Dermis blood vessel endothelial cell (primary cell): ENCODE measurements at places on chromosomes 12 and 14. TPM values are rescaled to one million over a fixed set of nuclear protein-coding genes. Genes with fewer than 3 reads are reported as not detected.

- DNase-seq, result no peak
Observed at GRCh38 chr14:53968726-53969125, 12.1 kb upstream of the BMP4 start.

DNA sequence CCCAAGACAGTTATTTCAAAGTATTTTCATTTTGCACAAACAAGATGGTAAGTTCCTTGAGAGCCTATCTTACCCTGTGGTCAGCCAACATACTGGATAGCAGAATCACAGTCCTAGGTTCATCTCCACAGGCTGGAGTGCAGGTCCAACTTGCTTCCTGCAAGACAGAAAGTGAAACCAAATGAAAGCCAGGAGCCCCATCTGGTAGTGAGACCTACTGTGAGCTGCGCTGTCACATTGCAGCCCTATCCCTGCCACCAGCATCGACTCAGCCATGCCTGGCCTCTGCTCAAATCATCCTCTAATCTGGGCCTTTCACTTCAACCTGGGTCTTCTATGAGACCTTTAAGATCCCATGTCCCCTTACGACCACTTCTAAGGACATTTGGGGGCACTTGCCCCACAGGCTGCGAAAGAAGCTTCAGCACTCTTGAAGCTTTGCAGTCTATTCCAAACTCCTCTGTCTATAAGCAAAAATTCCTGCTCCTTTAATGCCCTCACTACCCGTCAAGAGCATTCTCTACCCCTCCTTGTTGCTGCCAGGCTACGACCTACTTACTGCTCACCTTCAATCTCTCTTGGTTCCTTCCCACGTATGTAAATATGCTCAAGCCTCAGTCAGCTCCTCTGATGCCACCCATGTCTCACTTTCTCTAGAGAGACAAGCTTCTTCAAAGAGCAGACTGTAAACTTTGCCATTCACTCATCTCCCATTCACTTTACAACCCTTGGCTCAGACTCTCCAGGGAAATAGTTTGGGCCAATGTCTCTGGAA, 55.9 kb upstream of the TSPAN11 start:
- DNase-seq, result no peak

GRCh38 chr12:124633365-124634362, 66.3 kb upstream of the NCOR2 start:
- no peak for DNase-seq

- no peak for DNase-seq
Observed at GRCh38 chr14:98909251-98909944, 362.6 kb downstream of the BCL11B start.

DNA sequence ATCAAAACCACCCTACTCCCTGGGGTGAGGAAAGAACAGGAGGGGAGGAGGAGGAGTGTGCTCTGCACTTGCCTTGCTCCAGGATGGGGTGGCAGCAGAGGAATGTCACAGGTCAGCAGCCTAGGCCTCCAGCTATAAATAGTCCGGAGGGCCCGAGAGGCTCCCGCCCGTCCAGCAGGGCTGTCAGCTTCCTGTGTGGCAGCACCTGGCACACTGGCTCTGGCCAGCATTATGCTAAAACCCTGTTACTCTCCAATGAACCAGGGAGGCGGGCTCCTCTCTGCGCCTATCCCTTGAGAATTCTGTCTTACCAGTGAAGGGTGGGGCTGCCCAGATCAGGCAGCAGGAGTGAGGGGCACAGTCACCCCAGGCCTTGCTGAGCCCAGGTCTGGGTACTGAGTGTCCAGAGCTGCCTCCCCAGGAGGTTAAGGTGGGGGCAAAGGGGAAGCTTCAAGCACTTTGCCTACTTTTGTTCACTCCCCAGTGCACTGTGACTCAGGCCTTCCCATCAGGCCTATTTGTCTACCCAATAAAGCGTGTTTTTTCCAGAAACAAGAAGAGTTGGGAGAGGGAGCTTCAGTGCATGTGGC, 1.2 kb upstream of the COX14 start:
- DNase-seq, result peak; percentile 20

GRCh38 chr14:93707475-93707874, 80.8 kb downstream of the PRIMA1 start:
- no peak for DNase-seq

DNA sequence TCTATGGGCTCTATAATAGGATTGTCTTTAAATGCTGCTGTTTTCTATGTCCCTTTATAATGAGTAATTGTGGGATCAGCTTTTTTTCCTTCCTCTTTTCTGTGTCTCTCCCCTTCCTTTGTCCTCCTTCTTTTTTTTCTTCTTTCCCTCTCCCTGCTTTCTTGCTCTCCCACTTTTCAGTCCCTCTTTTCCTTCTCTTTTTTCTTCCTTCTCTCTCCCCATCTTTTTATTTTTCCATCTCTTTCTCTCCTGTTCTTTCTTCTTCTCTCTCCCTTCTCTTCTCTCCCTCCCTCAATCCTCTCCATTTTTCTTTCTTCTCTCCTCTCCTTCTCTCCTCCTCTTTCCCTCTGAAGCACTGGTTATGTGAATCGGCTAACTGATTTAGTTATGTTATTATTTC, 62.5 kb upstream of the RD3L start:
- no peak for DNase-seq

DNA sequence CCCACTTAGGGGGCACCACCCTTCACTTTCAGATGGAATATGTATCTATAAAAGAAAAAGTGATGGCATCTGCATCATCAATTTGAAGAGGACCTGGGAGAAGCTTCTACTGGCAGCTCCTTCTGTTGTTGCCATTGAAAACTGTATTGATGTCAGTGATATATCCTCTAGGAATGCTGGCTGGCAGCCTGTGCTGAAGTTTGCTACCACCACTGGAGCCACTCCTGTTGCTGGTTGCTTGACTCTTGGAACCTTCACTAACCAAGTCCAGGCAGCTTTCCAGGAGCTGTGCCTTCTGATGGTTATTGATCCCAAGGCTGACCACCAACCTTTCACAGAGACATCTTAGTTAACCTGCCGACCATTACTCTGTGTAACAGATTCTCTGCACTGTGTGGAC, 44.7 kb downstream of the RIMKLB start:
- DNase-seq, result no peak

GRCh38 chr14:98770151-98770550, 501.8 kb downstream of the BCL11B start:
- DNase-seq, result no peak

GRCh38 chr12:132562489-132563021, 47.8 kb downstream of the LRCOL1 start:
- DNase-seq, result no peak

DNA sequence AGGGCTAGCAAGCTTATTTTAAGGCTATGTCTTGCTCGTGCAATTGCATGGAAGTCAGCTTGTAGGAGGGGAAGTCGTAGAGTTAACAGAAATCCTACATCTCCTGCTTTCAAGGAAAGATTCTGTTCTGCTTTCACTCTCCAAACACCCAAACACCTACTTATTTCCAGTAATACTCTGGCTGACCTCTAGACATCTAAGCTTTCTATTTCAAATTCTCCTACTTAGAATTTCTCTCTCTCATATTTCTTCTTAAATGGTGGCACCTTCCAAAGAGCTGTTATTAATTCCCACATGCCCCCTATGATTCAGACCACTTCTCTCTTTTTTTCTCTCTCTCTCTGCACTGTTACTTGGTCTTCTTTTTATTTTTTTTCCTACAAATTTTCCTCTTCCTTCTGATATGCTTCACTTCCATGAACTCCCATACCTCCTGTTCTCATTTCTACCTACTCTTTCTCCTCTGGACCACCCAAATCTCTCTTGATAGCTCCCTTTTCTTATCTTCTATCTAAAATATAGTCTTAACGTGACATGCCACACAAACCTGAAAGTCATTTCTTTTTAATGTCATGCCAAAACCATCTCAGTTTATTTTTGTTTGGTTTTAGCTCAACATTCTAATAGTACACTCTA, 90.8 kb downstream of the RPS6KA5 start:
- DNase-seq, result no peak

DNA sequence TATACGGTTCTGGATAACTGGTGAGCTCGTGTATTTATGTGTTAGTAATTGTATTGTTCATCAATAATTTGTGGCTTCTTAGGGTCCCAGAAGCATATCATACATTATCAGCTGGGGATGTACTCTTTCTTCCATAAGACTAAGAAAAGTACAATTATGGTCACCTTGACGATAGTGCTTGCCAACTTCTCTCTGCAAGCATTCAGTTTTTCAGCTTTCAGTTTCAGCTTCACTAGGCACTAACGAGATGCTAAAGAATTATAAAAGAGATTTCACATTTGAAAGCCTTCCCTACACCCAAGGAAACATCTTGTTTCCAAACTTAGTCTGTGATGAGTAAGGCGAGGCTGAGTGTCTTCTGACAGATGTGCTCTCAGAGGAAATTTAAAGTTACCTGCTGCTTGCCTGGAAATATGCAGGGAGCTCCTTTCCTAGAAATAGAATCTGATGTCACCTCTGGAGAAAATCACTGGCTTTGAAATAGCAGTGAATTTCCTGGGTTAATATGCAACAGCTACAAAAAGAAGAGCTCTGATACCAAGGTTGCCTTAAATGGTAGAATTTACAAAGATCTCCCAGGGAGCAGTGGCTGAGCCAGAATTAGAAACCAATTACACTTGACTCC, 1419.9 kb upstream of the TMEM132C start:
- no peak for DNase-seq

GRCh38 chr14:25464078-25464477, 414.1 kb upstream of the STXBP6 start:
- DNase-seq, result no peak

DNA sequence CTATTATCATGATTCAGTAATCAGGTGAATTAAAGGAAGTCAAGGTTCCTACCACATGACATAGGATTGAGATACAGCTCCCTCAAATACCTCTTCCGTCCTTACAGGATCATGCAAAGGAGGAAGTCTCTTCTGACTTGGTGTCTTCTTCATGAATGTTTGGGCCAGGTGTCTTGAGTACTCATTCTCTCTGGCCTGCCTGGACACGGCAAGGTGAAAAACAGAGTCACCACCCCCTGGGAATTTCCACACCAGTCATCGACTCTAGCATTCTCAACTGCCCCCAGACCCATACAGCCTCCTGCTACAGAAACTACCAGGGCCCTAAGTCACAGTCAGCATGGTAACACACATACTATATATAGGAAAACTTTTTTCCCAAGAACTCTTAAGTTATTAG, 44.9 kb upstream of the LTBP2 start:
- no peak for DNase-seq

DNA sequence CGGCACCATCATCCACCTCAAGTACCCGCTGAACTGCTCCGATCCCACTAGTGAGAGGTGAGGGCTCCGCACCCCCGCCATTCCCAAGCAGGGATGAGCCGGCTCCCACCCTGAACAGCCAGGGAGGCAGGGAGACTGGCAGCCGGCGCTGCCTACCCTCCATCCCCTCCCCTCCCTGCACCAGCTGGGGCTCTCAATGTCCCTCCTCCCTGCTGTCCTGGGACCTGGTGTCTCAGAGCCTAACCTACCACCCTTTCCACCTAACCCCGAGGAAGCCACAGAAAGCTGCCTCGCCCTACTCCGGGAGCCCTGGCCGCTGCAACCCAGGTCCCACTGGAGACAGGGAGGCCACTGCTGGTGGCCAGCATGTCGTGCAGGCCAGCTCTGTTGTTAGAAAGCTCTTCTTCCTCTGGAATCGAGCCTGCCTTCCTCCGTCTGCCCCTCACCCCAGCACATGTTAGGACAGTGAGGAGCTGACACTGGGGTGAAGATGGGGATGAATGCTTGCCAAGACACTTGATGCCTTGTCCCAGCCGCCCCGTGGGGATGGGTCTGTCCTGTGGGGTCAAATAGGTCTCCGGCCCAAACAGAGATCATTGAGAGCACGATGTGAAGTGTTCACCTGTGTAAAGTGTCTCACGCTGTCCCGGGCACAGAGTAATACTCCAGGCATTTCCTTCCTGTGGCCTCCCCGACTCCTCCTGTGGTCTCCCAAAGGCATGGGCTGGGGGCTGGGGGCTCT, 1.1 kb downstream of the PTPN6 start:
- DNase-seq, result no peak

DNA sequence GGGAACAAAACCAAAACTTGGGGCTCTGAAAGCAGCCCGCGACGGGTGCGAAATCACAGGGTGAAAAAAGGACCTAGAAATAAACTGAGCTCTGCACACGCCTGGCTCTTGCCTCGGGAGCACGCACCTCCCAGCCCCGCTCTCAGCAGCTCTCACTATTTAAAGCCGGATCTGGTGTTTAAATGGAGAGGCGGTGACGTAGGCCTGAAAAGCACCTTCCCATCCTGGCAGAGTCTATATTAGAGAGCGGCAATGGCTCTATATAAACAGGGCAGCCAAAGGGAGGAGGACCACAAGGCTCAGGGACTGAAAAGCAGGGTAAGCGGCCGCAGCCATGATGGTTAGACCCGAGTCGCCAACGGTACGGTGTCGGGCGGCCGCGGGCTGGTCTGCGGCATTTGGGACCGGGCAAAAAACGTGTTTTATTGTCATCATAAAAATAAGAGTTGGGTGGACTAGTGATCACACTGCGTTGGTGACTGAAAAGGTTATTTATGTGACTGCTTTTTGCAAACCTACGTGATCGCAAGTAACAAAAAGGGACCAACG, 1.5 kb downstream of the GTF2A1 start:
- peak; percentile 98 for DNase-seq

GRCh38 chr14:38605193-38606114, 349.6 kb upstream of the CLEC14A start:
- DNase-seq, result peak; percentile 45

DNA sequence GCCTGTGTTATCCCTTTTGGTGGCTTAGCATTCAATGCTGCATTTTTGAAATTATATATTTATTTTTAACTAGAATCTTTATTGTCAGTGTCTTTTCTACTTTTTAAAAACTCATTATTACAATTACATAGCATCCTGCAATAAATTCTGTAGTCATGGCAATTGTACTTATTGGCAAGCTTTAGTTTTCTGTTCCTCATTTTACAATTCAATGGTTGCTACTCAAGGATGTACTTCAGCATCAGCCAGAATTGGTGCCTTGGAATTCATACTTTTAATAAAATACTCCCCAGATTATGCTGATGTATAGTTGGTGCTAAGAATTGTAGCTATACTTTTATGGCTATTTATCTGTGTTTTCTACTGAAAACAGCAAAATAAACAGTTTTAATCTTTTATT, 1756.8 kb upstream of the SEL1L start:
- no peak for DNase-seq

- no peak for DNase-seq
Observed at GRCh38 chr14:20617138-20618003, 24.1 kb downstream of the OR6S1 start.

GRCh38 chr12:132307976-132308852, 21.2 kb downstream of the GALNT9 start:
- DNase-seq, result no peak

The SERPINA12 gene
- not detected in 2 replicates for total RNA-seq

The PSMC6 gene
- 129 and 168 TPM in 2 replicates for total RNA-seq

The ENDOU gene
- 0.05 TPM in 1 of 2 replicates, not detected in the other for total RNA-seq

The MGAT4C gene
- not detected in 2 replicates for total RNA-seq

The CRACR2A gene
- 8.8 and 22.1 TPM in 2 replicates for total RNA-seq

The TMPRSS12 gene
- not detected in 2 replicates for total RNA-seq

The MMP17 gene
- 10.0 and 14.0 TPM in 2 replicates for total RNA-seq

The NID2 gene
- total RNA-seq, result 19.6 and 39.2 TPM in 2 replicates

The WBP11 gene
- total RNA-seq, result 9.5 and 17.4 TPM in 2 replicates

The FAM234B gene
- total RNA-seq, result 12.2 and 13.3 TPM in 2 replicates

The CLEC2A gene
- not detected in 2 replicates for total RNA-seq

The TEX52 gene
- total RNA-seq, result not detected in 2 replicates

The LRCOL1 gene
- 3.2 and 6.6 TPM in 2 replicates for total RNA-seq

The SLCO1A2 gene
- total RNA-seq, result 0.17 TPM in 1 of 2 replicates, not detected in the other

The PABPN1 gene
- total RNA-seq, result 71.5 and 93.9 TPM in 2 replicates
